GF-D8 (cell line): ENCODE measurements at places on chromosomes 7 and 10.

DNA sequence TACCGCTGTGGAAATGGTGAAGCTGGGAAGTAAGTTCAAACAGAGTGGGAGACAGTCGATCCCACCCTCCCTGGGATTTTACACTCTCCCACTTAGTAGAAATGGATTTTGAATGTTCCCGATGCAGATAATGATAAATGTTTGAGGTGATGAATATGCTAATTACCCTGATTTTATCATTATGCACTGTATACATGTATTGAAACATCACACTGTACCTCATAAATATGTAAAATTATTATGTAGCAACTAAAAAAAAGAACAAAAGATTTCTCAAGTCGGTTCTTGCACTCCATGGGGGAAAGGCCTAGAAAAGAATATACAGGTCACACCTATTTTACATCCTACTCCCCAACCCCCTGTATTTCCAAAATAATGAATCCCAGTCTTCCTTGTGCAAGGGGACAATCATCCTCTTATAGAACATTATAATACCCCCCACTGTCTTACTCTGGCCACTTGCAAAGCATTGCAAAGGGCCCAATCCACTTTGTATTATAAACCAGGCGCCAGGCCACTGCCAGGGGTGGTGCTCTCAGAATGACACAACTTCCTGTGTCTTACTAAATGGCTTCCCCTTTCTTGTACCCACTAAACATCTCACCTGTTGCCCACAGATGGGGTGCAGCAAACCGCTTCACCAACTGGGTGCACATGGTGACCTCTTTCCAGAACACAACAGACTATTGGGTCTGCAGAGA, 20.6 kb upstream of the OR2AE1 start:
- DNase-seq = no peak

DNA sequence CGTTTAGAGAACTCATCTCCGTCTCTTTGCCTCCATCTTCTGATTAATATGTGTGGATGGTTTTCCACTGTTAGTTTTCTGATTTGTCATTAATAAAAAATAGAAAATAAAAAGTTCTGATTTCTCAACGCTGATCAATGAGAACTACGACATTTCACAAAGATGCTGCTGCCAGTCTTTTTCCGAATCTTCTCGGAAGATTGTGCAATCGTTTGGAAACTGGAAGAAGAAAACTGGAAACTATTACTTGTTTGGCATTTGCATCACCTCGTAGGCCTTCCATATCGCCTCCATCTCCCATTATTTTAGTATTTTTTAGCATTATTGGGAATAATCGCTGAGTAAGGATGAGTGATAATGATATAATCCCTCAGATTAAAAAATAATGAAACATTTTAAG, 123.2 kb upstream of the KLF6 start:
- DNase-seq = no peak

GRCh38 chr10:14306190-14306589, 24.5 kb downstream of the FRMD4A start:
- no peak for DNase-seq

DNA sequence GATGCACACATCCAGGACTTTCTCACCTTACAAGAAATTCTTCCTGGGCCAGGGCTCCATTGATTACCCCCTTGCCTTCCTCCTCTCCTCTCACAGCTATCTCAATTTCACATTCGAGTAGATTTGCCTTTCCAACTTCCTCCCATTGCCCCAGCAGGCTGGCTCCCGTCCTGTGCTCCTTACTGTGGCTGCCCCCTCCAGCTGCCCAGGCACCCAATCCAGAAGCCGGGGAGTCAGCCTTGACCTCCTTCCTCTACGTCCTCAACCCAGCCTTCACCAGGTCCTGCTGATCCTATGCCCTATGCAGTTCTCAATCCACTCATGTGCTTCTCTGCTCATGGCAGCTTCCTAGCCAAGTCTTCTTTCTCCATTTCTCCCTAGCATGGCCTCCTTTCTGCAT, 85.7 kb upstream of the GPR26 start:
- DNase-seq = no peak

GRCh38 chr10:50152792-50153272, 85.1 kb downstream of the WASHC2A start:
- no peak for DNase-seq

DNA sequence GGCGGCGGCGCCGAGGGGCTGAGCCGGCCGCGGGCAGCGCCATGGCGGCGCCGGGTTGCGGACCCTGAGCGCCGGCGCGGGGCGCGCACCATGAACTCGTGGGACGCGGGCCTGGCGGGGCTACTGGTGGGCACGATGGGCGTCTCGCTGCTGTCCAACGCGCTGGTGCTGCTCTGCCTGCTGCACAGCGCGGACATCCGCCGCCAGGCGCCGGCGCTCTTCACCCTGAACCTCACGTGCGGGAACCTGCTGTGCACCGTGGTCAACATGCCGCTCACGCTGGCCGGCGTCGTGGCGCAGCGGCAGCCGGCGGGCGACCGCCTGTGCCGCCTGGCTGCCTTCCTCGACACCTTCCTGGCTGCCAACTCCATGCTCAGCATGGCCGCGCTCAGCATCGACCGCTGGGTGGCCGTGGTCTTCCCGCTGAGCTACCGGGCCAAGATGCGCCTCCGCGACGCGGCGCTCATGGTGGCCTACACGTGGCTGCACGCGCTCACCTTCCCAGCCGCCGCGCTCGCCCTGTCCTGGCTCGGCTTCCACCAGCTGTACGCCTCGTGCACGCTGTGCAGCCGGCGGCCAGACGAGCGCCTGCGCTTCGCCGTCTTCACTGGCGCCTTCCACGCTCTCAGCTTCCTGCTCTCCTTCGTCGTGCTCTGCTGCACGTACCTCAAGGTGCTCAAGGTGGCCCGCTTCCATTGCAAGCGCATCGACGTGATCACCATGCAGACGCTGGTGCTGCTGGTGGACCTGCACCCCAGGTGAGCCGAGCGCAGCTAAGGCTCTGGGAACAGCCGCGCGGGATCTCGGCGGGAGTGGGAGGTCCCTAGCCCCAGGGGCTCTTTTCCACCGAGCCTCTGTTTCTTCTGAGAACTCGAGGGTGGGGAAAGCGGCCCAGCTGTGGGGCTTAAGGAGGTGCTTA, at the start of gene GPR26:
TSS of gene GPR26 (plus strand) at position 38 of the 919 bp plus-strand sequence. CDS start at position 91, 53 bp downstream.
- no peak for DNase-seq

DNA sequence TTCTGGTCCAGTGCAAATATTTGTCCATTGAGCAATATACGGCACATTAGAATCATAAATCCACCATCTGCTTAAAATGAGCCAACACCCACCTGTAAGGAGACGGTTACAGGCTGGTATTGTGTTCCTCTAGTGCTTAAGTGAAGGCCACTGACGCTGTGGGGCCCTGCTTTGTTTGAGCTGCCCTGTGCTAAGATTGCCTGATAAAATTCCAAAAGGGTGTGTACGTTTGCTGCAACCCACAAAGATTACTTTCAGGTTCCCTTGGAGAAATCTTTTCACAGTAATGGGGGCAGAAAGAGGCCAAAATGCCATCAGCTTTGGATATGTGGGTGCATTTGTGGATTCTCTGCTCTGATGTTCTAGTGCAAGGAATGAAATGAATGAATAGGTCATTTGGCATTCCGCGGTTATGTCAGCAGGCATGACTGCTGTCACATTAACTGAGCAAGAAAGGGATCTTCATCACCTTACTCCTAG, 34.4 kb downstream of the AGR3 start:
- DNase-seq = no peak

DNA sequence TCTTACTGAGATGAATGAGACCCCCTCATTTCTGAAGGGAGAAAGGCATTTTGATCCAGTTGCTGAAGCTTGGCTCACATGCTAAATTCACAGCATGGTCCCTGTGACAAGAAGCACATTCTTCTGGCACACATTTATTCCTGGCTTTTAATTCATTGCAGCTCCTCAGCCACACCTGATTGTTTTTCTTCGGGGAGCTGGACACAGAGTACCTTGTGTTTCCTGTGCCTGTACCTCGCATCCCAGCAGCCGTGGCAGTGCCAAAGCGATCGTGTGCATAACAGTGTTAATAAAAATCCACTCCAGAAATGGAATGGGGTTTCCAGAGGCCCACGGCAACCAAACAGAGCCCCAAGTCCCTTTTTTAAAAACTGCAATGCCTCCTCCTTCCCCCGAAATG, 615.3 kb upstream of the MGMT start:
- DNase-seq = no peak

GRCh38 chr7:146690987-146691386, 574.4 kb downstream of the CNTNAP2 start:
- no peak for DNase-seq
